NCI-H2107 (cell line): ENCODE measurements at places on chromosomes 13 and 19.

DNA sequence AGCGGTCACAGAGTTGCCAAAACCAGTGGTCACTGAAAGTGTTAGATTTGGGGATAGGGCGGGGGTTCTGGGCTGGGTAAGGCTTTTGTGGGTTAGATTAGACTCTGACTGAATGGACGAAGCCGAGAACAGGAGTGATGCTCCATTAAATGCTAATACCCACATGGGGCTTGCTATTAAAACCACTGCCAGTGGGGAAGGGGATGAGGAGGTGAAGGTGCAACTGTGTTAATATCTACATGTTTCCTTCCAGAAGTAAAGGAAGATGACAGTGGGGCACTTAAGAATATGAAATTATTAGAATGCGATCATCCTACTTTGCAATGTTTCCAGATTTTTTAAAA lies 573 bp upstream of the ZNF614 start:
- DNase-seq = no peak

DNA sequence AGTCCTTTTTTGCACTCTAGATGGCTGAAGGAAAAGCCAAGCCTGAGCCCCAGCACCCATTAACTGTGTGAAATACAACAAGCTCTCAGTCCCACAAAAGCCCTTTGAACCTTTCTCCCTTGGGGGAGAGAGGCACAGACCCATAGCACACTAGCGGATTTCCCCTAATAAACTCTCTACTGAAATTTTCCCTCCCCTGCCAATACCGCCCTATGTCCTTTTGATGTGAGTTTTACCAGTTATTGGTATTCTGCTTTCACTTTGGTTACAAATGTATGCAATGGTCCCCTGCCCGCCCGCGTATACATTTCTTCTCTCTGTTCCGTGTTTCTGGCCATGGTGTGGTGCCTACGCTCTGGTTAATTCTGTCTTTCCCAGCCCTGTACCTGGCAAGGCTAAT lies 54.0 kb upstream of the MYO16 start:
- no peak for DNase-seq

- peak; percentile 36 for DNase-seq
Measured at GRCh38 chr13:47932950-47933923, 67.8 kb downstream of the SUCLA2 start.

DNA sequence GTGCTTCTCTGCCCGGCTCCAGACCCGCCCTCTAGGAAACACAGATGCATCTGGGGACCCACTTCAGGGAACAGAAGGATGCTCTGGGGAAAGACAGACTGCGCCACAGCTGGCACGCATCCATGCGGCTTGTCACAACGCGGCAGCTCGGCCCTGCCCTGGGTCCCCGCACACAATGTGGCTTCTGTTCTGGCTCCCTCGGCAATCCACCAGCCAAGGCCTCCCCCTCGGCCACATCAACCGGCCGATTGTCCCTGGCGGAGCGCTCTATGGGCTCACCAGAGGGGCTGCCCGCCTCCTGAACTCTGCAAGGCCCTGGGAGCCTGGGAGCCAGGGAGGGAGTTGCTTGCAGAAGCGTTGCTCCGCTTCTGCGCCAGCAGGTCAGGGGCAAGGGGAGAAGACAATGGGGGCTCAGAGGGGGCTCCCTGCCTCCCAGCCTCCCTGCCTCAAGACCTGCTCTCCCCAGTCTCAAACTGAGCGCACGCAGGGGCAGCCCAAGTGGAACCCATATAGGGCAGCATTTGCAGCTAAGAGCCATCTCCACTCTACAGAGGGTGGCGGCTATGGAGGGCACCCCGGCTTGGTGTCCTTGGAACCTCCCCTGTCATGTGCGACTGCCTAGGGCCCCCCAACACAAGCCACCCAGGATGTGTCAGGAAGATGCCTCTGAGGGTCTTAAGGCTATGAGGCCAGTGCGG lies 37.9 kb downstream of the MLLT1 start:
- no peak for DNase-seq

DNA sequence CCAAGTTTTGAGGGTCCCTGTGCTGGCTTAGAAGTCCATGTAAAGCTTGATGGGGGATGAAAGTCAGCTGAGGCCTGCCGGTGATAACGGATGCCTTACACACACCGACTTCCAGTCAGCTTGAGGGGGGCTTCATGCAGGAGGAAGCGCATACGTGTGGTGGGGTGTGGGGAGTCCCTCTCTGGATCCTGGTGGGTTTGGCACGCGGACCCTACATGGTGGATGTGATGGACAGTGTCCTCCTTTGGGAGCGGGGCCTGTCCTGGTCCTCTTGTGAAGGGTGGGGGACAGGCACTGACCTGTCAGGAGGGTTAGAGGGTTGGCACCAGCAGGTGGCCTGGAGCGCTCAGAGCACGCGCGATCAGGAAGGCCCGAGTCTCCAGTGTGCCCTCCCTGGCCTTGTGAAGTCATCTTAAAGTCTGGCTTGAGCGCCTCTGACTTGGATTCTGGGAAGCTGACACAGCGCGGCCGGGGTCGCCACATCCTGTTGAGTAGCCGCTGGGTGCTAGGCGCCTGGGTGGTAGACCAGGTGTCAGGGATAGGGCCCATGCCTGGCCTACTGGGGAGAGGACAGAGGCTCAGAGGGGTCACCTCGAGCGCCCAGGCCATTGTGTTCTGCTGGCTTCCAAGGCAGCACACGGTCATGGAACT lies 2.9 kb downstream of the DAZAP1 start:
- no peak for DNase-seq

GRCh38 chr13:112859817-112860190 lies 109.2 kb upstream of the MCF2L start:
- no peak for DNase-seq

- no peak for DNase-seq
Measured at GRCh38 chr19:8265872-8266271, 42.3 kb downstream of the CD320 start.

GRCh38 chr19:16861011-16861410 lies 27.8 kb upstream of the F2RL3 start:
- DNase-seq = no peak

DNA sequence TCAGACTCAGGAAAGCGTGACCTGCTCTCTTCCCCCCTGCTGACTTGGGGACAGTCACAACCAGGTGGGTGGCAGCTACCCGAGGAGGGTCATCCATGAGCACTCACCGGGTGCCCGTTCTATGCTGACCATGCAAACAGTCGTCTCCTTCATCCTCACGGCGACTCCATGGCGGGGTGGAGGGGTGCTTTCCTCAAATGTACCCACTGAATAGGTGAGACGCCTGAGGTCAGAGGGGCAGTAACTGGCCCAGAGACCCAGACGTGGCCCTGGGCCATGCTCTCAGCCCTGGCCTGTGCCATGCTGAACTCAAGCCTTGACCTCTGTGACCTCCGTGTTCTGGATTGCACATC lies 59.2 kb upstream of the TPM4 start:
- no peak for DNase-seq

DNA sequence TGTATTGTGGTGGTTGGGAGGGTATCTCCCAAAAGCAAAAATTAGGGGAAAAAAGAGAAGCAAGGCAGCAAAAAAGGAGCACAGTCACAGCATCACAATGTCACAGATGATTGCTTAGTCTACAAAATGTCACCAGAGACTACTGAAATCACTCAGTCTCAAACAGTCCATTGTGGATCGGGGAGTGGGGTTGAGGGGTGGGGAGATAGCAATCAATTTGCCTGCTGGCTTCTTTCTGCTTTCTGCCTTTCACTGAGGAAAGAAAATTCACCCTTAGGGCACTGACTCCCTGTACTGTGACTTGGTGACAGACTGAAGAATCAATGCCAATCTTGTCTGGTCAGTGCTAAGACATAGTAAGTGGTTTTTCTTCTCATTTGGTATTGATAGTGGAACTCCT lies 2127.1 kb upstream of the PCDH20 start:
- no peak for DNase-seq

DNA sequence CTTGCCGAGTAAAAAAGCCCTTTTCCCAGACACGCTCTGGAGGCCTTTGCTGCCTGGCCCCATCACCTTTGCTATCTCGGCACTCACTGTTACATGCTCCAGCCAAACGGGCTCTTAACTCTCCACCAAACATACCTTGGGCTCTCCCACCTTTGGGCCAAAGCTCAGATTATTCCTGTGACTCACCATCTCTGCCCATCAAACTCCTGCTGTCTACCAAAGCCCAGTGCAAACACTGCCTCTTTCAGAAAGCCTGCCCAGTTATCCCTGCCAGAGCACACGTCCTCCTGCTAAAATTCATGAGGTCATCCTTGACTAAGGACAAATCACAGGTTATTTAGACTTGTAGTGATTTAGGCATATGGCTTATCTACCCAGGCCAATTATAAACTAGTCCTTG lies 48.1 kb upstream of the SERPINE3 start:
- DNase-seq = no peak

- no peak for DNase-seq
Measured at GRCh38 chr13:99119656-99120055, 81.0 kb upstream of the UBAC2 start.

DNA sequence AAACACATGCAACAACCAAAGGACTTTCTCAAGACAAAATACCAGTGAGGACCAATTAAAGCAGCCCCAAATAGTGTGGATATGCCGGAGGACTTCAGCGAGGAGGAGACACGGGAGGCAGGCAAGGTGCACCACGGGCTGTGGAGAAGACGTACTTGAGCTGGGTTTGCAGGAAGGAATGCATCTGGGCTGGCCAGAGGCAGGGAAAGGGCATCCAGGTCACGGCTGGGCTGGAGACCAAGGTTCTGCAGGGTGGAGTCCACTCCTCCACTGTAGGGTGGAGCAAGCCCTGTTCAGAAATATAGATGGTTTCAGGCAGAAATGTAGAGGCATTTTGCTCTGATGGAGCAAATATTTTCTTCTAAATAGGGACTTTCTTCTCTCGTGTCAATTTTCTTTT lies 36.6 kb upstream of the MEDAG start:
- DNase-seq = no peak

GRCh38 chr19:2096034-2096479 lies at the start of gene MOB3A:
Gene MOB3A (minus strand): TSS chr19:2096326. CDS start chr19:2078560, 17,766 bp downstream.
- DNase-seq = peak; percentile 80

DNA sequence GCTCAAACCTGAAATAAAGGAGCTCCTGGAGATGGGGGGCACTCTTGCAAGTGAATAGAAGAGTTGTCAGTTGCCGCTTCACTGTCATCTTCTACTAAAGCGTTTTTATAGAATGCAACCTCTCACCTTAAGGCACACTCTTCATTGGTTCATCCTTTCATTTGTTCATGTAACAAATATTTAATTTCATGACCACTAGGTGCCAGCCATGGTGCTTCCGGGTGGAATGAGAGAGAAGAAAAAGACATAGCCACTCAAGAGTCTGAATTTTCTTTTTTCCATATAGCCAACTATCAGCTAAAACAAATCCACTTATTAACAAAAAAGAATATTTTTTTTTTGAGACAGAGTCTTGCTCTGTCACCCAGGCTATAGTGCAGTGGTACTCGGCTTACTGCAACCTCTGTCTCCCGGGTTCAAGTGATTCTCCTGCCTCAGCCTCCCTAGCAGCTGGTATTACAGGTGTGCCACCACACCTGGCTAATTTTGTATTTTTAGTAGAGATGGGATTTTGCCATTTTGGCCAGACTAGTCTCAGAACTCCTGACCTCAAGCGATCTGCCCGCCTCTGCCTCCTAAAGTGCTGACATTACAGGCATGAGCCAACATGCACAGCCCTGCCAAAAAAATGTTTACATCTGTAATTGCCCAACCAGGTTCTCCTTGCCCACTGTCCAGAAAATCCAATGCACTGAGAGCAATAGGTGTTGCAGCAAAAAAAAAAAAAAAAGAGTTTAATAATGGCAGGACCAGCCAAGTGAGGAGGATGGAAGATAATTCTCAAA lies 22.1 kb upstream of the SACS start:
- no peak for DNase-seq

DNA sequence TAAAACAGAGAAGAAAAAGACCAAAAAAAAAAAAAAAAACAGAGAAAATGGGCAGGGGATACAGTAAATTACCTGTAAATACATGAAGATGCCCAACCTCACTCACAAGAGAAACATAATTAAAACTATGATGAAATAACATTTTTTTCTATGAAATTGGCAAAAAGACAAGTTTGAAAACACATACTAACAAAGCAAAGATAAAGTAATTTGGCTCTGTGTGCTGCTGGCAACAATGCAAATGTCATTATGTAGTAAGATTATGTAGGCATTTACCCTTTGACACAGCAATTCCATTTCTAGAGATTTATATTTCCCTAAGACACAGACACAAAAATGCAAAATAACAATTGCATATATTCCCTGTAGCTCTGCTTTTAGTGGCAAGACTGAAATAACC lies 20.2 kb downstream of the ZC3H13 start:
- DNase-seq = no peak

GRCh38 chr19:58492265-58492664 lies 16.1 kb downstream of the ZNF446 start:
- DNase-seq = no peak

DNA sequence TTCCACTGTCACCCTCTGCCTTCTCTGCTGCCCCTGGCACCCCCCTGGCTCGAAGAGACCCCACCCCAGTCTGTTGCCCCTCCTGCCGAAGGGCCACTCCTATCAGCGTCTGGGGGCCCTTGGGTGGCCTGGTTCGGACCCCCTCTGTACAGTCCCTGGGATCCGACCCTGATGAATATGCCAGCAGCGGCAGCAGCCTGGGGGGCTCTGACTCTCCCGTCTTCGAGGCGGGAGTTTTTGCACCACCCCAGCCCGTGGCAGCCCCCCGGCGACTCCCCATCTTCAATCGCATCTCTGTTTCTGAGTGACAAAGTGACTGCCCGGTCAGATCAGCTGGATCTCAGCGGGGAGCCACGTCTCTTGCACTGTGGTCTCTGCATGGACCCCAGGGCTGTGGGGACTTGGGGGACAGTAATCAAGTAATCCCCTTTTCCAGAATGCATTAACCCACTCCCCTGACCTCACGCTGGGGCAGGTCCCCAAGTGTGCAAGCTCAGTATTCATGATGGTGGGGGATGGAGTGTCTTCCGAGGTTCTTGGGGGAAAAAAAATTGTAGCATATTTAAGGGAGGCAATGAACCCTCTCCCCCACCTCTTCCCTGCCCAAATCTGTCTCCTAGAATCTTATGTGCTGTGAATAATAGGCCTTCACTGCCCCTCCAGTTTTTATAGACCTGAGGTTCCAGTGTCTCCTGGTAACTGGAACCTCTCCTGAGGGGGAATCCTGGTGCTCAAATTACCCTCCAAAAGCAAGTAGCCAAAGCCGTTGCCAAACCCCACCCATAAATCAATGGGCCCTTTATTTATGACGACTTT lies 2.0 kb downstream of the ZFP36 start:
- DNase-seq = no peak

- no peak for DNase-seq
Measured at GRCh38 chr13:76596216-76596615, 290.0 kb downstream of the KCTD12 start.

GRCh38 chr19:31511098-31511497 lies 161.9 kb upstream of the TSHZ3 start:
- DNase-seq = no peak
